Heart left ventricle (tissue), 16 donors: ENCODE measurements at places on chromosomes 16 and 17. TPM values are rescaled to one million over a fixed set of nuclear protein-coding genes. Genes with fewer than 3 reads are reported as not detected.

DPEP2 gene
- total RNA-seq, result 1.2 TPM

GRCh38 chr16:50568187-50568815 lies 20.1 kb downstream of the NKD1 start:
- H3K27me3 ChIP-seq, result no peaks in the 10 kb centered on the region
- no peaks in the 10 kb centered on the region for H3K4me1 ChIP-seq
- no peak overlapping the region for H3K27ac ChIP-seq
- no peak for DNase-seq
- H3K4me3 ChIP-seq, result no peak overlapping the region
- no peaks in the 10 kb centered on the region for H3K36me3 ChIP-seq

DNA sequence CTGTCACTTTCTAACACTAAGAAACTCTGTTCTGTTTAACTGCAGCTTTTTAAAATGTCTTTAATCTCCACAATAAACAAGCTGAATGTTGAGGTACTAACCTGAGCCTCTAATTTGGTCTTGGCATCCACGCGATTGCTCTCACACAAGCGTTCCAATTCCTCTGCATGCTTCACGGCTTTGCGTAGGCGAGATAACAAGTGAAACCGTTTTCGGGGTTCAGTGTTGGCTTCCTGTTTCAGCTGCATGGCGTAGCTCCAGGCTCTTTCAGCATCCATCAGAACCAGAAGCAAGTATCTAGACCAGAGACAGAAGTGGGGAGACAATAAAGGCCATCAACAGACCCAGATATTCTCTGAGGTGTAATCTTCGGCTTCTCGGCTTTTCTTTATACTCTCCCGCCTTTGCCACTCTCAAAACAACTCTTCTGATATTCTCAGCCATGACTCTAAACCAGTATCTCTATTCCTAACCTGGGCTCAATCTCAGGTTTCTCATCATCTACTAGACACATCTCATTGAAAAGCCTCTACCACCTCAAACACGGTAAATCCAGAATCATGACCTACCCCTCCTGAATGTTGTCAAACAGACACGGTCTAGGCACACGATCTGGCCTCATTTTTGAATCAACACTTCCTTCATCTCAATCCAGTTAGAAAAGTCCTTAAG lies 8.3 kb downstream of the SRP68 start:
- H3K27me3 ChIP-seq, result no peaks in the 10 kb centered on the region
- H3K36me3 ChIP-seq, result peaks cover 96% of the 10 kb centered on the region
- DNase-seq, result no peak
- H3K4me3 ChIP-seq, result no peak overlapping the region
- no peaks in the 10 kb centered on the region for H3K4me1 ChIP-seq

GRCh38 chr16:88323546-88324330 lies 59.0 kb upstream of the ZNF469 start:
- H3K27me3 ChIP-seq, result no peaks in the 10 kb centered on the region

- H3K4me1 ChIP-seq, result no peaks in the 10 kb centered on the region
- H3K27ac ChIP-seq, result no peak overlapping the region
- peak; percentile 24 for DNase-seq
Measured at GRCh38 chr16:24070851-24071250, 185.3 kb upstream of the CACNG3 start.
